ENCODE measurements at places on chromosomes 4 and X. TPM values are rescaled to one million over a fixed set of nuclear protein-coding genes. Genes with fewer than 3 reads are reported as not detected.
A peak's percentile ranks its signal among the peaks of the same experiment; 100 is the strongest.

DNA sequence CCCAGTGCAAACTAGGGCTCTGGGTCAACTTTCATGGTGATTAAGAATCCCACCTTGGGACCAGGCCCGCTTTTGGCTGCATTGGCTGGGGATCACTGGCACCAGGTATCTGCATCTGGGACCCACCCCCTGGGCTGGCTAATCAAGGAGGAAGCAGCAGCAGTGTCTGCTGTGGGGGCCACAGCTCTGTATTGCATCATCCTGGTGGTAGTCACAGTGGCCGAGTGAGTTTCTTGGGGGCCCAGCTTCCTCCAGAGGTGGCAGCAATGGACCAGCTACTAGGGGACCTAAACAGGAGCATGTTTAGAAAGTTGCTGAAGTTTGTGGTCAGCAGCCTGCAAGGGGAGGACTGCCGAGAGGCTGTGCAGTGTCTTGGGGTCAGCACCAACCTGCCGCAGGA lies 15.7 kb downstream of the LNX1 start:
- H3K36me3 ChIP-seq = no peaks in the 10 kb centered on the region
- H3K4me1 ChIP-seq = peaks cover 30% of the 10 kb centered on the region
- H3K4me3 ChIP-seq = no peak overlapping the region
- DNase-seq = no peak

GRCh38 chr4:5976431-5976830 lies 41.8 kb downstream of the C4orf50 start:
- no peak overlapping the region for H3K27ac ChIP-seq
- no peak overlapping the region for H3K4me3 ChIP-seq
- H3K4me1 ChIP-seq = no peaks in the 10 kb centered on the region
- no peak for DNase-seq
- H3K27me3 ChIP-seq = no peaks in the 10 kb centered on the region

GRCh38 chrX:18424482-18425198 lies 768 bp upstream of the CDKL5 start:
- H3K4me3 ChIP-seq = peak overlapping the region; percentile 69
- H3K4me1 ChIP-seq = peaks cover 3% of the 10 kb centered on the region
- H3K27me3 ChIP-seq = no peaks in the 10 kb centered on the region
- H3K36me3 ChIP-seq = no peaks in the 10 kb centered on the region

- no peaks in the 10 kb centered on the region for H3K27me3 ChIP-seq
- H3K36me3 ChIP-seq = no peaks in the 10 kb centered on the region
- DNase-seq = peak; percentile 87
- H3K4me1 ChIP-seq = peaks cover 3% of the 10 kb centered on the region
- no peak overlapping the region for H3K27ac ChIP-seq
Observed at GRCh38 chr4:101102114-101102742, 245.1 kb downstream of the PPP3CA start.

GRCh38 chr4:128286474-128287058 lies 1.0 kb downstream of the PGRMC2 start:
- no peaks in the 10 kb centered on the region for H3K27me3 ChIP-seq
- peak; percentile 61 for DNase-seq
- peaks cover 4% of the 10 kb centered on the region for H3K36me3 ChIP-seq
- H3K27ac ChIP-seq = peak overlapping the region; percentile 91
- H3K4me3 ChIP-seq = peak overlapping the region; percentile 98

DNA sequence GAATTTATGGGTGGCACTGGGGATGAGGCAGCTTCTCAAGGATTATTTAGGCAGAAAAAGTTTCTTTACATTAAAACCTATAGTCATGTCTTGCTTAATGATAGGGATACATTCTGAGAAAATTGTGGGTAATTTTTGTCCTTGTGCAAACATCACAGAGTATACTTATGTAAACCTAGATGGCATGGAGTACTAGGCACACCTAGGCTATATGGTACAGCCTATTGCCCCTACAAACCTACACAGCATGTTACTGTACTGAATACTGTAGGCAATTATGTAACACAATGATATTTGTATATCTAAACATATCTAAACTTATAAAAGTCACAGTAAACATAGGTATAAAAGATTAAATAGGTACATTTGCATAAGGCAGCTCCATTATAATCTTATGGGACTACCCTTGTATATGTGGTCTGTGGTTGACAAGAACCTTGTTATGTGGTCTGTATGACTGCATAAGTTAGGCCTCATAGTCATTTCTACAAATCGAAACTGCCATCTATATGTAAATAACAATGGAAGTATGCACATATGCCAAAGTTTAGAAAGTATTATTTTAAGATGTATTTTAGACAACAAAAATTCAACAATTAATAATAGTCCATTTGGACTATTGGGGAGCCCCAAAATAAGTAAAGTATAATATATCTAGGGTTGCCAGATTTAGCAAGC lies 87.3 kb downstream of the CFAP299 start:
- no peaks in the 10 kb centered on the region for H3K36me3 ChIP-seq
- H3K27me3 ChIP-seq = no peaks in the 10 kb centered on the region
- H3K27ac ChIP-seq = no peak overlapping the region
- no peak for DNase-seq
- no peak overlapping the region for H3K4me3 ChIP-seq

GRCh38 chrX:23483396-23483795 lies 148.7 kb downstream of the PTCHD1 start:
- H3K4me3 ChIP-seq = no peak overlapping the region
- no peak for DNase-seq
- no peaks in the 10 kb centered on the region for H3K27me3 ChIP-seq
- H3K27ac ChIP-seq = no peak overlapping the region

GRCh38 chrX:105738162-105738561 lies 84.2 kb upstream of the NRK start:
- H3K36me3 ChIP-seq = no peaks in the 10 kb centered on the region
- DNase-seq = no peak
- no peak overlapping the region for H3K27ac ChIP-seq

The HGFAC gene
- not detected for total RNA-seq

The C4orf54 gene
- total RNA-seq = not detected

The STATH gene
- not detected for total RNA-seq

- no peak overlapping the region for H3K4me3 ChIP-seq
- H3K36me3 ChIP-seq = no peaks in the 10 kb centered on the region
- no peak overlapping the region for H3K27ac ChIP-seq
- no peaks in the 10 kb centered on the region for H3K4me1 ChIP-seq
Observed at GRCh38 chrX:69501429-69501828, 2.7 kb upstream of the NALF2 start.

GRCh38 chrX:2647627-2648026 lies 43.5 kb upstream of the CD99 start:
- no peaks in the 10 kb centered on the region for H3K4me1 ChIP-seq
- H3K27ac ChIP-seq = no peak overlapping the region
- H3K27me3 ChIP-seq = no peaks in the 10 kb centered on the region
- no peak overlapping the region for H3K4me3 ChIP-seq
- no peak for DNase-seq

DNA sequence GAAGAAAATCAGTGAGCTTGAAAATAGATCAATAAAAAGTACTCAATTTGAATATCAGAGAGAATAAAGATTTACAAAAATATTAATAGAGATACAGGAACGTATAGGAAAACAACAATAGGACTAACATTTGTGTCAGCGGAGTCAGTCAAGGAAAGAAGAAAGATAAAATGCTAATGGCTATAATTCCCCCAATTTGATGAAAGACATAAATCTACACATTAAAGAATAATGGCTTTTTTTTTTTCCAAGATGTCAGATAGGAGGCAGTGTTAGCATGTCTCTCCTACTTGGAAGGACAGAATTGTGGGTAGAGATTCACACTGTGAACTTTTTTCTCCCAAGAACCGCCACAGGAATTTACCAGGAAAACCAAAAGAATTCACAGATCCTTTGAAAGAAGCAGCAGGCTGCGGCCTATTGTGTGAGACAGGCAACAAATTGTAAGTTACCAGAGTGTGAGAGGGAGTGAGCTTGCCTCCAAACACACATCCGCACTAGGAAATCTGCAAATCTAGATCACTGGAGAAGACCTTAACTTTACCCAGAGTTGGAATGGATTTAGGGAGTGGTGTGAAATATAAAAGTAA lies 249.9 kb downstream of the PRDM5 start:
- H3K4me1 ChIP-seq = no peaks in the 10 kb centered on the region
- H3K27me3 ChIP-seq = no peaks in the 10 kb centered on the region
- H3K27ac ChIP-seq = no peak overlapping the region
- H3K36me3 ChIP-seq = no peaks in the 10 kb centered on the region
- DNase-seq = no peak

The AMBN gene
- not detected for total RNA-seq

- DNase-seq = no peak
- no peaks in the 10 kb centered on the region for H3K4me1 ChIP-seq
- no peak overlapping the region for H3K27ac ChIP-seq
- no peak overlapping the region for H3K4me3 ChIP-seq
- H3K36me3 ChIP-seq = no peaks in the 10 kb centered on the region
Observed at GRCh38 chrX:110877326-110877725, 81.7 kb upstream of the CHRDL1 start.

GRCh38 chr4:3389233-3390215 lies 52.2 kb upstream of the HGFAC start:
- peak overlapping the region; percentile 36 for H3K4me3 ChIP-seq
- H3K27ac ChIP-seq = peak overlapping the region; percentile 50
- no peak for DNase-seq
- peaks cover 19% of the 10 kb centered on the region for H3K4me1 ChIP-seq
